ENCODE measurements at places on chromosomes 11 and 22.
A peak's percentile ranks its signal among the peaks of the same experiment; 100 is the strongest.

GRCh38 chr22:33932997-33933396 lies 12.7 kb upstream of the LARGE1 start:
- DNase-seq: no peak

- peak; percentile 26 for DNase-seq
Measured at GRCh38 chr22:24247564-24248344, 2.9 kb upstream of the GGT5 start.

GRCh38 chr22:44288913-44289312 lies 23.8 kb downstream of the SHISAL1 start:
- DNase-seq: no peak

- DNase-seq: no peak
Measured at GRCh38 chr11:83954780-83955179, 668.6 kb upstream of the CCDC90B start.

DNA sequence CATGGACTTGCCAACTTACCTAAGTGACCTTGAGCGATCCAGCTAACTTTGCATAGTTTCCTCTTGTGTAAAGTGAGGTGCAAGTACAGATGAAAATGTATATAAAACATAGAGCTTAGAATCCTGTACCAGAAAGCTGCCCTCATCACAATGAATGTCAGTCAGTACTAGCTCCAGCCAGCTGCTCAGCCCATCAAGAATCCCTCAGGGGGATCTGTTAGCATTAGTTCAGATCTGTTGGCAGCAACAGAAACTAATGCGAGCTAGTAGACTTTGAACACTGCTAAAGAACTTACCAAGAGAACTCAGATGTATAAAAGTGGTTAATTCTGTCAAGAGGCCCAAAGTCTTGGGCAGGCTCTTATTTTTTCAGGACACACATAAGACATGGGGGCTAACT lies 6.3 kb upstream of the C11orf91 start:
- no peak for DNase-seq

DNA sequence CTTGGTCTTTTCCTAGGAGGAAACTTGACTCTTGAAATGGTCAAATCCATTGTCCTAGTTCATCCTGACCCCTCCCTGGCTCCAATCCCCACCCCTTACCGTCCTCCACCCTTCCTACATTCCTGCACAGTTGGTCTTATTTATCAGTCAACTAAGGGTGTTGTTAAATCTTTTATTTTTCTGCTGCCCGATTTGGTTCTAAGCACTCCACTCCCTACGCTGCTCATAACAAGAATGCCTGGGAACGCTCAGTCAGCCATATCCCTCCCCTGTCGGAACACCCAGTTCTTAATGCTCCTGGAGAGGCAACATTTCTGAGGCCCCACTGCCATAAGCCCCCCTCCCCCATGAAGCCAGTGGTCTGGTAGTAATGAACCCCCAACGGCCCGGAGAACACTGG lies 9.7 kb downstream of the EHF start:
- no peak for DNase-seq

DNA sequence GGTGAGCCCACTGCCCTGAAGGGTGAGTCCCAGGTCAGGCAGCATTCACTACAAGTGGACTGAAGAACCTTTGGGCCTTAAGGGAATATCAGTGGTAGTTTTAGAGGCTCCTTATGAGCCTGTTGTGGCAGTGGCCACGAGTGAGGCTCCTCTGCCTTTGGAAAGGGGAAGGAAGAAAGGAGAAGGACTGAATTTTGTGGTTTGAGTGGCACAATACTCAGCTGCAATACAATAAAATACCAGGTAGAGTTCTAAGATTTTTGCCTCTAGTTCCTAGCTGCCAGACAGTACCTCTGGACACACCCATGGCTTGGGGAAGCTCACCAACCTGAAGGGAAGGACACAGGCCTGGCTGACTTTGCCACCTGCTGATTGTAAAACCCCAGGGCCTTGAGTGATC lies 260.9 kb downstream of the DYNC2H1 start:
- no peak for DNase-seq

DNA sequence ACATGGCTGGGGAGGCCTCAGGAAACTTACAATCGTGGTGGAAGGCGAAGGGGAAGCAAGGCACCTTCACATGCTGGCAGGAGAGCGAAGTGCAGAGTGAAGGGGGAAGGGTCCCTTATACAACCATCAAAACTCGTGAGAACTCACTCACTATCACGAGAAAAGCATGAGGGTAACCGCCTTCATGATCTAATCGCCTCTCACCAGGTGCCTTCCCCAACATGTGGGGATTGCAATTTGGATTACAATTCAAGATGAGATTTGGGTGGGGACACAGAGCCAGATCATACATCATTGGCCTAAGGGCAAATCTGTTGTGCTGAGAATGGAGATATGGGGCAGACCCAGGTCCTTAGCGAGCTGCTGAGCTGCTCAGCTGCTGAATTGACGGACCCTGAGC lies 13.1 kb downstream of the C1QTNF6 start:
- DNase-seq: no peak

GRCh38 chr11:118915396-118915795 lies 10.3 kb downstream of the BCL9L start:
- DNase-seq: no peak

- DNase-seq: no peak
Measured at GRCh38 chr11:78812513-78813293, 238.0 kb upstream of the NARS2 start.

- DNase-seq: no peak
Measured at GRCh38 chr11:36107547-36107946, 163.7 kb downstream of the LDLRAD3 start.

DNA sequence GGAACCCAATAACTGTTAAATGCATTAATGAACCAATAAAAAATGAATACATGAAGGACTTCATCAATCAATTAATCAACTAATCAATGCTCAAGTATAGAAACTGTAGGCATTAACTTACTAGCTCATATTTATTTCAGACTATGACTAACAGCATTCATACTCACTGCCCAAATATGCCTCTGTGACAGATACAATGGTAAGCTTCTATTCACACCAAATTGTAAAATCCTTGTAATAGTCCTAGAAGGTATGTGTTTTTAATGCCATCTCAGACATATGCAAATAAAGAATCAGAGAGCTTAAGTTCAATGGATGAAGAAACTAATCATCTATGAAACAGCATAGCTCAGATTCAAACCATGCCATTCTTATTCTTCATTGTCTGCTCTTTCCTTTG lies 1253.6 kb upstream of the TENM4 start:
- DNase-seq: no peak

GRCh38 chr11:67306769-67307544 lies 3.6 kb downstream of the SSH3 start:
- no peak for DNase-seq

DNA sequence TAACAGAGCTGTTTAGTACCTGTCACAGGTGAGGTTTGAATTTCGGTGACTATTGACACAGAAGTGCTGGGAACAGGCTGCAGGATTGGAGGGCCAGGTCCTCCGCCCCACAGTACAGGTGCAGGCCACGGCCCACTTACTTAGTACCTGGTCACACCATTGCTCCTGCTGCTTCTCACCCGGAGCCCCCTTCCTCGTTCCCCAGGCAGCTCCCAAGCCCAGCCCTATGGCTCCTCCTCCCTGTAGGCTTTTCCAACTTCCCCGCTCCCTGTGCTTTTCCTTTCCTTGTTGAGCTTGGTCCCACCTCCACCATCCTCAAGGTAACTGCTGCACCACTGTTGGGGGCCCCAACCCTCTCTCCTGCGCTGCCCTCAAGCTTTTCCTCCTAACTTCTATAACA lies 27.9 kb upstream of the ANO1 start:
- no peak for DNase-seq

DNA sequence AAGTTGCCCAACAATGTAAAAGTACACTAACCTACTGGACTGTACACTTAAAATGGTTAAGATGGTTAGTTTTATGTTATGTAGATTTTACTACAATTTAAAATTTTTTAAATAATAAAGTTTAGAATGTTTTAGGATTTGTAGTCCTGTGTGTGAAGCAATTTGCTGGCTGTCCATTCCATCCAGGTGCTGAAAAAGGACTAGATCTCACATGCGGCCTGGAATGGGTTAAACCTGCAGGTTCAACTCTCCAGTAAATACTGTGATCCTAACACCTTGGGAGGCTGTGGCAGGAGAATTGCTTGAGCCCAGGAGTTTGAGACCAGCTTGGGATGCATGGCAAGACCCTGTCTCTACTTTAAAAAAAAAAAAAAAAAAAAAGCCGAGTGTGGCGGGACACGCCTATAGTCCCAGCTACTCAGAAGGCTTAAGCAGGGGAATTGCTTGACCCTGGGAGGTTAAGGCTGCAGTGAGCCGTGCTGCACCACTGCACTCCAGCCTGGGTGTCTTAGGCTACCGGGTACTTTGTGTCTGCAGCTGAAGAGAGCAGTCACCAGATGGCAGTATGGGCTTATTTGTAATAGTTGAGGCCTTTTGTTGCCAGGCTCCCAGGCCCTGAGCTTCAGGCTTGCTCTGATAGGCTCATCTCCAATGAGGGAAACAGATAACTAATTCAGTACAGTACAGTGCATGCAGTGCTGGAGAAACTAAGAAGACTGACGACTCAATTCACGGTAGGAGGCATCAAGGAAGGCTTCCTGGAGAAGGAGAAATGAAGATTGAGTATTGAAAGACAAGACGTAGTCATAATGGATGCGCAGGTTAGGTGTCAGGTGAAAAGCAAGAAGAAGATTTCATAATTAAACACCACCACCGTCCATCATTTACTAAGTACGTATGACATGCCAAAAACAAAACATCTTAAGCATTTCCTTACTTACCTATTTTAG lies 64.7 kb upstream of the ASPHD2 start:
- DNase-seq: peak; percentile 46

- no peak for DNase-seq
Measured at GRCh38 chr11:31804312-31805036, 6.6 kb downstream of the PAX6 start.

DNA sequence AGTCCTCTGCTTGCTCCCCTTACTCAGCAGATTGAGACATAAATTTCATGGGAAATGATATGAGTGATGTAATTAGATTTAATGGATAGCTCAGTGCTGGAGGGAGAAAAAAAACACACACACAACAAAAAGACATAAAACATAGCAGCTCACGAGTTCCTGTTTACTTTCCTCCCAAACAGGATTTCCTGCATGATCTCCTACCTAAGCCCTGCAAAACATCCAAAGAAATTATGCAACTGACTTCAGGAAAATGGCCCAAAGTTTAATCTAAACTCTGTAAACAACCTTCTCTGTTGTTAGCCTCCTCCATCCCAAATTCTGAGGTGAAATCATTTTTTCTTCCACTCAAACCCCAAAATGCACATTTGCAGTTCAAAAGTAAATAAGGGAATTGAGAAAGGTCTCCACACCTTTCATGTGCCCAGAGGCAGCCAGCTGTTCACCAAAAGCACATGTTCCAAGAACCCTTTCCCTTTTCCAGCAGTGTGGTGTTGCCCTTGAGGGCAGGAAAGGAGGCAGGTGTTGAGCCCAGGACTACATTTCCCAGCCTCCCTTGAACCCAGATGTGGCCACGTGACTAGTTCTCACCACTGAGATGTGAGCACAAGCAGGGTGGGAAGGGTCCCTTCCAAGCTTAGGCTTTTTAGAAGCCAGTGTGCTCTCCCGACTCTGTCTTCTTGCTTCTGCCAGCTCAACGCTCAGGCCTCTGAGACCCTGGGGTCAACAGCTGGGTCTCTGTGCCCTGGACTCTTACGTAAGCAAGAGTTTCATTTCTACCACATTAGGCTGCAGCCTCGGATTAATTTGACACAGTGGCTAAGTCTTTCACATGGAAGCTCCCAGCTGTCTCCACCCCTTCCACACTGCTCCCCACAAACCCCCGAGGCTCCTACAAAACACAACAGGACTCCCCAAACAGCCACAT lies 301.2 kb downstream of the CTTN start:
- no peak for DNase-seq

DNA sequence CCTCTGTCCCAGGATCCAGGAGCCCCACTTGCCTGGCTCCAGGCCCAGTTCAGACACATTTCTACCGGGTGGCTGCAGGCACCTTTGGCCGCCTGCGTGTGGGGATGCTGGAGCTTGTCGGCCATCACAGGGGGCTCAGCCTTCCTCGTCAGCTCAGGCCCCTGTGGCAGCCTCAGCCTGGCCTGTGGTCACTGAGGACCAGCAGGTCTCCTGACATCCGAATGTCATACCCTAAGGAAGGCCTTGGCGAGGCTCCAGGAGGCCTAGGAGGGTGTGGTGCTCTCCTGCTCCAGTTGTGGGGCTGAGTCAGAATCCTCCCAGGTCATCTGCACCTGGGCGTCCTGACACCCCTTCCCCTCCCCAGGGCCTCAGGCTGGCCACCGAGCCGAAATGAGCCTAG lies 14.9 kb upstream of the SOX10 start:
- DNase-seq: no peak

- no peak for DNase-seq
Measured at GRCh38 chr11:47923667-47924066, 56.7 kb upstream of the PTPRJ start.

- DNase-seq: no peak
Measured at GRCh38 chr11:7020183-7020917, at the start of the genes NLRP14 and ZNF214. TSS of gene NLRP14 (plus strand) at chr11:7020479. CDS start at chr11:7038587, 18,108 bp downstream. TSS of gene ZNF214 (minus strand) at chr11:7020346. CDS start at chr11:7002835, 17,511 bp downstream.

GRCh38 chr11:491358-491757 lies 15.7 kb downstream of the RNH1 start:
- no peak for DNase-seq
